ENCODE measurements at places on chromosomes 4 and X.

DNA sequence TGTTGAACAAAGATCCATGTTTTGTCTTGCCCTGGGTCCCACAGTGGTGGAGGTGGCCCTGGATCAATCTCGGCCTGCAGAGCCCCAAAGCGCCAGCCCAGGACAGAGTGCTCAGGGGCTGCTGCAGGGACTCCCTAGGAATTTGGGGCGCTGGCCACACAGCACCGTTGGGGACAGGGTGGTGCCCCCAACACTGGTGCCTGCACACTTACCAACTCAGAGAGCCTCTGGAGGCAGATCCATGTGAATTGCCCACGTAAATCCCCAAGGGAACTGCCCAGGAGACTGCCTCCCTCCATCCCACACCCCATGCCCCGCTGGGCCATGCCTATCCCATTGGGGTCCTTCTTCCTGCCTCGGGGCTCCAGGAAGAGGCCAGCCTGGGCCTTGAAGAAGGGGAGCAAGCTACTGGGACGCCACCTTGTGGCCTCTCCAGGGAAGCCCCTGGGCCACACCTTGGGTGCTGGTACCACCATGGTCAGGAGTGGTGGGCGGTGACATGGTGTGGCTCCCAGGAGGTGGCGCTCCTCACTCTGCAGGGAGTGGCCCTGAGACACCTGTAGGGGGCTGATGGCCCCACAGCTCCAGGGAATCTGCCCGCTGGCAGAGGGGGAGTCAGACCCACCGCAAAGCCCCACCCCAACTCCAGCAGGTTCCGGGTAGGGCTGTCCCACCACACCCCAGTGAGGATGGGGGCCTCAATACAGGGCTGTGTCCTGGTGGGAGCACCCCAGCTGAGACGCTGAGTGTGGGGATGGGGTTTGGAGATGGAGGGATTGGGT, 22.8 kb downstream of the CFAP99 start:
- no peak for DNase-seq

GRCh38 chrX:155745792-155746191, 133.0 kb upstream of the TMLHE start:
- no peak for DNase-seq

GRCh38 chr4:93317561-93317960, 511.0 kb upstream of the ATOH1 start:
- no peak for DNase-seq

- DNase-seq: no peak
Observed at GRCh38 chrX:124215786-124216185, 116.7 kb upstream of the TEX13D start.

- no peak for DNase-seq
Observed at GRCh38 chrX:38654302-38654701, 93.0 kb downstream of the TSPAN7 start.
